ENCODE measurements at places on chromosomes 5 and 9. TPM values are rescaled to one million over a fixed set of nuclear protein-coding genes. Genes with fewer than 3 reads are reported as not detected.

The SLC34A1 gene
- total RNA-seq, result not detected

The TOPORS gene
- total RNA-seq, result 16.1 TPM

The PCDHA9 gene
- 0.05 TPM for total RNA-seq

The PTBP3 gene
- 21.5 TPM for total RNA-seq

The SNX2 gene
- total RNA-seq, result 54.8 TPM
